ENCODE measurements at places on chromosomes 7 and 10. TPM values are rescaled to one million over a fixed set of nuclear protein-coding genes. Genes with fewer than 3 reads are reported as not detected.

PUS7 gene
- total RNA-seq: 2.7 TPM

C7orf57 gene
- total RNA-seq: 0.56 TPM

SFTPA1 gene
- not detected for total RNA-seq

CFAP46 gene
- total RNA-seq: not detected

EN2 gene
- not detected for total RNA-seq

C10orf62 gene
- not detected for total RNA-seq

AKR1C3 gene
- 2.0 TPM for total RNA-seq

- DNase-seq: no peak
Observed at GRCh38 chr10:18221123-18221522, 80.9 kb downstream of the CACNB2 start.

DNA sequence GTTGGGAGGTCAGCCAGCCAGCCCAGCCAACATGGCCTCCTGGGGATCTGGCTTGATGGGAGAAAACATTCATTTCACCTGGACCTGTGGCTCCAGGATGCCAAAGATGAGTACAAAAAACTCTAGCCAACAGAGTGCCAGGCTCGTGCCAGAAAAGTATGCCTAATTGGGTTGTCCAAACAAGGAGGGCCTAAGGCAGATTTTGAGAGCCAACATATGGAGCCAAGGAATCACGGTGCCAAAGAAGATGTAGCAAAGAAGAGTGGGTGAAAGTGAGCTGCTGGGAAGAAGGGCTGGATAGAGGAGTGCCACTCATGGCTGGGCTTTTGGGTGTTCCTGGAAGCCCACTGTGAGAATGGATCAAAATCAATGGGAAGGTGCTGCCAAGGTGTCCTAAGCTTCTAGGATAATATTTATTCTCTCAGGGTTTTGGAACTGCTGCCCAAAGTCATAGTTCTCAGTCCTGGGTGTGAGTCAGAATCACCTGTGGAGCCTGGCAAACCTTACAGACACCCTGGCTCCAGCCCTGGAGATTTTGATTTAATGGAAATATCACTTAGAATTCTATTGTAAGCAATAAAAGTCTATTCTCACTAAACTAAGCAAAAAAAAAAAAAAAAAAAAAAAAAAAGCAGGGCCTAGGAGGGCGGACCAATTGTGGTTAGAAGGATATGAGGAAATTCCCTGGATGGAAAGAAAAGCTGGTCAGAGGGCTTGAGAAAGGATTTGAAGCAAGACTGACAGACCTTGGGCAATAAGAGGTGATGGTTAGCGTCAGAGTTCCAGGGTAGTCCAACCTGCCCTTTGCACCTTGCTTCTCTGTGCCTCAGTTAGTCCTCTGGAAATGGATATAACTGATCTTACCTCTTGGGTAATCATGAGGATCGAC lies 182.2 kb upstream of the PRR15 start:
- DNase-seq: no peak

- no peak for DNase-seq
Observed at GRCh38 chr10:107054469-107055156, 109.9 kb downstream of the SORCS1 start.

GRCh38 chr10:117259279-117259678 lies 18.4 kb downstream of the SLC18A2 start:
- DNase-seq: no peak

DNA sequence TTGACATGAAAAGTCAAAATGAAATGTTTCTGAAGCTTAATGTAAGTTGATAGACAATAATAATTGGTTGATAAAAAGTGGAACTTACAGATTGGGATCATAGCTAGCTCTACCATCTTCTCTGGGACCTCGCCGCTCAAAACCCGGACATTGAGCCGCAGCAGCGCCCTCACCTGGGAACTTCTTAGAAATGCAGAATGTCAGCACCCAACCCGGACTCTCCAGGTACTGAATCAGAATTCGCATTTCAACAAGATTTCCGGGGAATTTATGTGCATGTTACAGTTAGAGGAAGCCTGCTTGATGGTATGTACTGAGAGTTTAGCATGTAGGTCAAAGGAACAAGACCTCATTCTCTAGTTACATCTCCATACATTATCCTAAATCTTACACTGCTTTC lies 36.7 kb upstream of the ABLIM1 start:
- DNase-seq: peak; percentile 13

GRCh38 chr10:94413361-94413760 lies 11.0 kb downstream of the TBC1D12 start:
- DNase-seq: no peak

GRCh38 chr7:98394377-98394836 lies 6.5 kb downstream of the BAIAP2L1 start:
- no peak for DNase-seq

GRCh38 chr7:44713141-44713540 lies 35.5 kb upstream of the ZMIZ2 start:
- DNase-seq: no peak

DNA sequence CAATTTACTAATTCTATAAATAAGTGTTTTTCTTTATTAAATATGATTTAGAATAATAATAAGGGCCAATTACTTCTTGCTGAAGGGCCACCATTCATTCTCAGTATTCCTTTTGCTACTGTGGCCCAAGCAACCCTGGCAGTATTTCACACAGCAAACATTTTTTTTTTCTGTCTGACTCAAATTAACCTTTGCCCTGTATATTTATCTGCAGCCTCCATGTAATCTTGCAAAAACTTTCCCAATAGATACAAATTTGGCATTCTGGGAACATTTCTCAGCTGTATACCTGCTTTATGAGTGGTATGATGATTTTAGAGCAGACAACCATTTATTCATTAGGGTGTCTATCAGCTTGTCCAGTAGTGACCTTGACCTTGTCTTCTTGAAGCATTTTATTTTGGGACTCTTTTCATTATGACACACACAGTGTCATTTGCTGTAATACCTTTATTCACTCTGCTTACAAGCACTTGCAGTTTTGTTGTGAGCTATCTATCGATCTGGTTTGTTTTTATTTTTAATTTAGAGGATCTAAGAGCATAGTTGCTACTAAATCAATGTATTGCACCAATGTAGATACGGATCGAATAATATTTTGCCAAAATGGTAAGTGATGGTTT lies 159.7 kb upstream of the PLXDC2 start:
- no peak for DNase-seq

- no peak for DNase-seq
Observed at GRCh38 chr7:75591467-75592255, 99.5 kb downstream of the SPDYE5 start.

DNA sequence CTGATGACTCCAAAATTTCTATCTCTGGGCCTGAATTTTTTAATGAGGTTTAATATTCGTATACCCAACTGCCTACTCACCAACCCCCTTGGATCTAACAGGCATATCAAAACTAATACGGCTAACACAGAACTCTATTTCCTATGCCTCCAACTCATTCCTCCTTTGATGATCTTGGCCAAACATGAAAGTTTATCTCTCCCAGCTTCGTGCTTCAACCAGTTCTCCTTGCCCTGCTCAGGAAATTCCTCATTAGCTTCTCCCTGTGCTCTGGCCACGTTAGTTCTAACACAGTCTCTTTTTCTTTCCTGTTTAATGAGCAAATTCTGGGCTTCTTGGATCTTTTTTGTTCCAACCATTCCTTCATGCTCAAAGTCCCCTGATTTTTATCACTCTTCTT lies 138.9 kb upstream of the PTN start:
- DNase-seq: no peak

DNA sequence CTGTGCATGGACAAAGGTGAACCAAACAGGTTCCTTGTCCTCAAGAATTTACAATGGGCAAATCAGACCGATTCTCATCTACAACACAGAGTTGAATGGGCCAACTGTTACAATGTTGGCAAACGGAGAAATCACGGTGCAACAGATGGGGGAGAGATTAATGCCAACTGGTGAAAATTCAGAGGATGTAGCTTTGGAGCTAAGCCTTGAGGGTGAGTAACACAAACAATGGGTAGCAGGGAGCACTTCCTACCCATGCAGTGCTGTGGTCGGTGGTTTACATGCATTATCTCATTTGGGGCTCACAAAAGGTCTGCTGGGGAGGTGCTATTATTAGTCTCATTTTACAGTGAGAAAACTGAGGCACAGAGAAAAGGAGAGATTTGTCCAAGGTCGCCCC lies 902 bp upstream of the NFE2L3 start:
- peak; percentile 47 for DNase-seq

DNA sequence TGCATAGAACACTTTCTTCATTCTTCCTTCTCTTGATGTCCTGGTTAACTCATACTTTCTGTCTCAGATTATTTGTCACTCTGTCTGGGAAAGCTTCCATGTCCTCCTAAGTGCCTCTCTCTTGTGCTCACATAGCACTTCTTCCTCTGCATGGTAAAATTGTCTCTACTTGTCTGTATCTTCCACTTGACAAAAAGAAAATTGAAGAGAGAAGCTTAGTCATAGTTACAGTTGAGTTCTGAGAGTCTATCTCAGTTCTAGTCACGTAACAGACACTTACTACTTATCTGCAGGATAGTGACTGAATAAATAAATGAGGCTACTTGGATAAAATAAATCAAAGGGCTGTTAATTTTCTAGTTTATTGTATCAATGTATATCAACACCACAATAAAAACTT lies 458.1 kb downstream of the HTR7 start:
- no peak for DNase-seq

Measured in CD4-positive, alpha-beta T cell (primary cell).